ENCODE measurements at places on chromosomes 5 and 9.

GRCh38 chr9:94039786-94040185 is 44.5 kb upstream of the PTPDC1 start:
- no peak for DNase-seq

DNA sequence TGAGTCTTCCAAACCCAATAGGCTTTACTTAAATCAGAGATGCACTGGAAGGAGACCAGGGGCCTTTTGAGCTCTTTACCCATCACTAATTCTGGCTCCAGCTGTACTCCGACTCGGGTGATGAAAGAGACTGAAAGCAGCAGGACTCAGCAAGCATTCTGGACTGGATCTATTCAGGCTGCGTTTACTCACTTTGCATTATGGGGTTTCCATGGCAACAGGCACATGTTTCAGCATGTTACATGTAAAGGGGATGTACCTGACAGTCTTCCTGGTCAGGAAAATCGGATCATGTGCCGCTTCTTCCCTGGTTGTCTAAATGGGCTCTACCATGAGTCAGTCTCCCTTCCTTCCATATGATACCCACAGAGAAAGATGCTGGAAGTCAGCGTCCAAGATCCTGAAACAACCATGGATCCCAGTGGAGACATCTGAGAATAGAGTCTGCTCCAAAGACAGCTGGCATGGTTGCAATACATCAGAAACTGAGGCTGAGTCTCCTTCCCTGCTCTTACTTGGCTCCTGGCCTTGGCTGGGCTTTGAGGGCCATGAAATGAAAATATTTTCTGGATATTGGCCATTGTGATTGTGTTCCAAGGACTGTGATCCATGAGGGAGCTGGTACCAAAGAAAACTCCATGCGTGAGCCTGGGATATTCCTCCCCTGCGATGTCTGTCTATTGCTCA is 102.5 kb upstream of the TNC start:
- no peak for DNase-seq

GRCh38 chr5:98085593-98085992 is 687.9 kb upstream of the RGMB start:
- no peak for DNase-seq

DNA sequence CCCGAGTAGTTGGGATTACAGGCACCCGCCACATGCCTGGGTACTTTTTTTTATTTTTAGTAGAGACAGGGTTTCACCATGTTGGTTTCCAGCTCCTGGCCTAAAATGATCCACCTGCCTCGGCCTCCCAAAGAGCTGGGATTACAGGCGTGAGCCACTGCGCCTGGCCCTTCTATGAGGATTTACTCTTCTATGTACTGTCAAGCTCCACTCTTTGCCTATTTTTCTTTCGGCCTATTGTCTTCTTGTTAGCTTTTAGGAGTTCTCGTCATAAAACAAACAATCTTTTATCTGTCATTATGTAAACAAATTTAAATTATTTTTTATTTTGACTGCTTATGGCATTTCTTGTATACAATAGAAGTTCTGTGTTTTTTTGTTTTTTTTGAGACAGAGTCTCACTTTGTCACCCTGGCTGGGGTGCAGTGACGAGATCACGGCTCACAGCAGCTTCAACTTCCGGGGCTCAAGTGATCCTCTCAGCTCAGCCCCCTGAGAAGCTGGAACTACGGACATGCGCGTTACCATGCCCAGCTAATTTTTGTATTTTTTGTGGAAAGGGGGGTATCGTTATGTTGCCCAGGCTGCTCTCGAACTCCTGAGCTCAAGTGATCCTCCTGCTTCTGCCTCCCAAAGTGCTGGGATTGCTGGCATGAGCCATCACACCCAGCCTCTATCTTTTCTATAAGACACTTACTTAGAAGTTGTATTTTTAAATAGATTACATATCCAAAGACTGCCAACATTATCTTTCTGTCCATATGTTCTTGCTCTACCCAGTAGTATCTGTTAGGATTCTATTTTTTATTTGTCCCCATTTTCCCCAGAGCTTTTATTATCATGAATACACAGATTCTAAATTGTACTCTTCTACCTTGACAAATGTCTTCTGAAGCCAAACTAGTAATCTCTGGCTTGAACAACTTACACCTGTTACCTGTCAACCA is 29.2 kb downstream of the CSNK1A1 start:
- peak; percentile 75 for DNase-seq

DNA sequence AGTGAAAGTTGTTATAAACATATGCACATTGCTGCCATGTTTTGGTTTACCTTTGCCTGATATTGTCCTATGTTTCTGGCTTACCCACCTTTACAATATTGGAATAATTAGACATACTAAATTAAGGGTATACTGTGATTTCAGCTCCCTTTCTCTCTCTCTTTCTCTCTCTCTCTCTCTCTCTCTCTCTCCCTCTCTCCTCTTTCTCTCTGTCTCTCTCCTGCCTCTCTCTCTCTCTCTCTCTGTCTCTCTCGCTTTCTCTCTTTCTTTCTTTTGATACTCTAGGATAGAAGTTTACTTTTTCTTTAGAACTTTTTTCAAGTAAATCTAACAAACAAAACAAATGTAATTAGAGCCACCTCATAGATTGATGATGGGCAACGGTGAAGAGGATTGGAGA is 239.6 kb downstream of the TMEM161B start:
- DNase-seq = no peak

DNA sequence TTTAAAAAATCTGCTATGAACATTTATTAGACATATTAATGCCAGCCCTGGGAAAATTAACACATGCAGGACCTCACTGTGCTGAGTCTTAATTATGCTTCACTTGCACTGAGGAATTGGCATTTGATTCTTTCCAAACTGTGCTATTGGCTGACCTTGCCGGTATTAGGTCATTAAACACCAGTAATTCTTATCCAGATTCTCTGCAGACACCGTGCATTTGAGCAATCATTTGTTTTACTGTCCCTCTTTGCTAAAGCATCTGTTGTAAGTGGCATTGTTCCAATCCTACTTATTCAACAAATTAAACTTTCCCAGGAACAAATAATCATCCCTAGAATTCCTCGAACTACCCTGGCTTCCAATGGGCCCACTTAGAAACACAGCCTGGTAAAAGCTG is 145.0 kb downstream of the SLC12A2 start:
- DNase-seq = no peak

DNA sequence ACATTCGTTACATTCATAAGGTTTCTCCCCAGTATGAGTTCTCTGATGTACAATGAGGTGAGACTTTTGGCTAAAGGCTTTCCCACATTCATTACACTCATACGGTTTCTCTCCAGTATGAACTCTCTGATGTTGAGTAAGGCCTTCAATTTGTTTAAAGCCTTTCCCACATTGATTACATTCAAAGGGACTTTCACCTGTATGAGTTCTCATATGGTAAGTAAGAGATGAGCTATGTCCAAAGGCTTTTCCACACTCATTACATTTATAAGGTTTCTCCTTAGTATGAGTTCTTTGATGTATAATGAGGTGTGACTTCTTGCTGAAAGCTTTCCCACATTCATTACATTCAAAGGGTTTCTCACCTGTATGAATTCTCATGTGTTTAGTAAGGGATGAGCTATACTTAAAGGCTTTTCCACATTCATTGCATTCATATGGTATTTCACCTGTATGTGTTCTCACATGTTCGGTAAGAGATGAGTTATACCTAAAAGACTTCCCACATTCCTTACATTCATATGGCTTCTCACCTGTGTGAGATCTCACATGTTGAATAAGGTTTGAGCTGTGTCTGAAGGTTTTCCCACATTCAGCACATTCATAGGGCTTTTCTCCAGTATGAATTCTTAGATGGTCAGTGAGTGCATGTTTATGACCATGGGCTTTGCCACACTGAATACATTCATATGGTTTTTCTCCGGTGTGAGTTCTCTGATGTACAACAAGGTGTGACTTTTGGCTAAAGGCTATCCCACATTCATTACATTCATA is 13.5 kb downstream of the ZFP37 start:
- DNase-seq = no peak

DNA sequence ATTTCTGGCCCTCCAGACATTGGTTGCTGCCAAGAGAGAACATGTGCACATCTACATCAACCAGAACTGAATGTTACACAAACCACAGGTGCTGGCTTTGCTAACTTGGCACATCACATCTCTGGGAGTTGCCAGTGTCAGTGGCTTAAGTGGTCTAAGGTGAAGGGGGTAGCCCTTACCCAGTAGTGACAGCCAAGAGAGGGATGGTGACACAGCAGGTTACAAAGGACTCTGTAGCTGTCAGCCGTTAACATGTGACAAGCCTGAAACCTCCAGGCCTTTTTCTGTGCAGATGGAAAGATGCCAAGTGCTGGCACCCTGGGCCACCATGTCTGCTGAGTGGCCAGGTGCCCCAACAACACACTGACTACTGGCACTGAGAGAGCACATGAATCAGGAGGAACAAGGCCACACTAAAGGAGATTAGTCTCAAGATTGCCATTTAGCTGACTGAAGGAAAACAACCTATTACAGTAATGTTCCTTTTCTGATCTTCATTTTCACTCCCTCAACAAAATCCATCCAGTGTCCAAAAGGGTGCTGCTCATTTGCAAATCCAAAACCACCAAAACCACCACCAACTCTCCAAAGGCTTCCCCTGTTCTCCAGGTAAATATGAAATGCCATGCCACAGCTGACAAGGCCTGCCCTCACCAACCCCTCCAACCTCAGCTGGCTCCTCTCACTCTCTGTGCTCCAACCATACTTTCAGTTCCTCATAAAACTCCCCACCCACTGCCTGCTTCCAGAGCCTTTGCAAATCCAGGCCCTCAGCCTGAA is 20.2 kb downstream of the SIL1 start:
- peak; percentile 31 for DNase-seq

GRCh38 chr9:133873009-133873408 is 119.1 kb downstream of the VAV2 start:
- no peak for DNase-seq

GRCh38 chr5:55172937-55173686 is at the start of gene CDC20B:
Gene CDC20B, minus strand, starts transcription at chr5:55173177. Its CDS starts 177 bp downstream, at chr5:55173000.
- DNase-seq = peak; percentile 83

- no peak for DNase-seq
Measured at GRCh38 chr5:64923151-64923685, 154.5 kb downstream of the CWC27 start.

- no peak for DNase-seq
Measured at GRCh38 chr9:136624184-136624951, 38.3 kb upstream of the EGFL7 start.

DNA sequence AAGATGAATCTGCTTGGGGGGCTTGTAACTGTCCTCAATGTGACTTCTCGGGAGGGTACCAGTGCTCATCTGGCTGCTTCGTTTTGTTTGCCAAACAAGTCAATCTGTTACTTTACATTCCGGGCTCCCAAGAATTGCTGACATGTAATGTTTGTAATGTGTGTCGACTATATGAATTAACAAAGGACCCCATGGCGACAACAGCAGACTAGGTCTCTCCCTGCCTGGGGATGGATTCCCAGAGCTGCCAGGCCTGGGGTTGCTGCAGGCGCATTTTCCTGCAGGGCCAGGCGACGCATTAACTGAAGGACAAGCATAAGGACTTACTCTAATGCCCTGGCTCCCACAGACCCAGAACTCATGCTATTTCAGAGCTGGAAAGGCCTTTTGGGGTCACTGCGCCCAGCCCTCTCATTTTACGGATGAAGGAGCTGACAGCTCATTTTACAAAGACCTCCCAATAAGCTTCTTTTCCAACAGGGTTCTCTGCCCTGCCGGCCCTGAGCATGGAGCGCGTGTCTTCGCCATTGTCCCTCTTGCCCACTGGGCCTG is 214.8 kb downstream of the TTLL11 start:
- no peak for DNase-seq

DNA sequence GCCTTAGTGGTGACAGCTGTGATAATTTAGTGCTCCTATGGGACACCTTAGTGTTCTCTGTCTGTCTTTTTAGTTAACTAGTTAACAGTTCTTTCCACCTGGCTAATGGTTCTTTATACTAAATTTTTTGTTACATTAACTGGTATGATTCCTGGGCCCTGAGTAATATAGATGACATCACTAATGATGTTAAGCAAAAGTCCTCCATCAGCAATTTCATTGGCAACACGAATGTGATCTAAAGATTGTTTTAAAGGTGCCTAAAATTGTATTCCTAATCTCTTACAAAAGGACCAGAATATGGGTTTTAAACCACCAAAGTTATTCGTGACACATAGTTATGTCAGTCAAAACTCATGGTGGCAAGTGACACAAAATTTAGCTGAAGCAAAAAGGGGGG is 235.3 kb downstream of the TENT4A start:
- DNase-seq = no peak

- no peak for DNase-seq
Measured at GRCh38 chr5:91670122-91670521, 287.0 kb upstream of the ARRDC3 start.
